ENCODE measurements at places on chromosomes 1 and 21.

GRCh38 chr21:36762642-36763041 is 63.7 kb downstream of the SIM2 start:
- no peak for DNase-seq

- DNase-seq = no peak
Observed at GRCh38 chr1:30863858-30864604, 44.5 kb downstream of the SDC3 start.

DNA sequence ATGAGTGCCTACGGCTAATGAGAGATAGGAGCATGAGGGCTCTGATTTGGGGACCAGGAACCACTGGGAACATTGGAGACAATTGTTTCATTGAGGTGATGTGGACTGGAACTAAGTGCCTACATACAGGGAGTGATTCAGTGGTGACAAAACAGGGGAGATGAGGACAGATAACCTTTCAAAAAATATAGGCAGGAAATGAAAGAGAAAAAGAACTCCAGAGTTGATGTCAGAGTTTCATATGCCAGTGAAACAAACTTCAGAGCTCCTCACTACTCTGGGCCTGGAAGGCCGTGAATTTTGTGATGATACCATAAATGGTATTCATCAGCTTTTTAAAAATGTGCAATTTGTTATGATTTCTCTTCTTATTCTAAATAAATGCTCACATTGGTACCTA is 39.3 kb downstream of the FASLG start:
- no peak for DNase-seq

- DNase-seq = no peak
Observed at GRCh38 chr1:226738995-226739695, at the start of gene ITPKB. ITPKB (minus strand) TSS chr1:226739282; CDS start chr1:226737458, 1,824 bp downstream.

DNA sequence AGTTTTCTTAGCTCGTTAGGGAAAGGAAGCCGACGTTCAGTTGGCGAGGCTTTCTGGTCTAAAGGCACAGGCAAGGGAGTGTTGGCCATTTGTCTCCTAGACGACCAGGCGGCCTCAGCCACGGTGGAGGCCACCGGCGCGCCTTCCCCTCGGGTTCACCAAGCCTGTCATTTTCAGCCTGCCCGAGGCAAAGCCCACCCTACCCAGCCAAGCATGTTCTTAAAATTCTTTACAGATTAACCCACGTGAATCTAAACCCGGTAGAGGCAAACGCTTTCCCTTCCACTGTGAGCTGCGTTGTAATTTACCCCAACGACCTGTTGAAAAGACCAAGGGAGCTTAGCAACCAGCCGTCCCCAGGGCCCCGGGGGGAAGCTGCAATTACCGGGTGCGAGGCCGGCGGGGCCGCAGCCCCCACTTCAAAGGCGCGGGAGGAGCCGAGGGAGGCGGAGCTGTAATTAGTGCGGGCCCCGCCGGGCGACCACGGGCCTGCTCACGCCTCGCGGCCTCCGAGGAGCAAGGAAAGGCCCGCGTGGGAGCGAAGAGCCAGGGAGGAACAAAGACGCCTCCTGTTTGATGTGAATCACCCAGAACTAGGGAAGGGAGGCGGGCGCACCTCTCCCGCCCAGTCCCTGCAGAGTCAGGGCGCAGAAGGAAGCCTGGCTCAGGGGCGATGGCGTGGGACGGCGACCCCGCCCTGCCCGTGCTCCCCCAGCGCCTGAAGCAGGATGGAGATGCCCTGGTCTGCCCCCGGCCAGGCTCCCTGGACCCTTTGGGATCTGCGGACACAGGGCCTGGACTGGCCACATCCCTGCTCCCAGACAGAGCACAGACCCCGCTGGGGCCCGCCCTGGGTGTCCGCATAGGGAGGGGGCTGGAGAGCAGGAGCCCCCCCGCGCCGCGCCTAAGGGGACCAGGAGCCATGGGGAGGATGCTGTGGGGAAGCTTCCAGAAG is 12.1 kb upstream of the TSPEAR start:
- no peak for DNase-seq

DNA sequence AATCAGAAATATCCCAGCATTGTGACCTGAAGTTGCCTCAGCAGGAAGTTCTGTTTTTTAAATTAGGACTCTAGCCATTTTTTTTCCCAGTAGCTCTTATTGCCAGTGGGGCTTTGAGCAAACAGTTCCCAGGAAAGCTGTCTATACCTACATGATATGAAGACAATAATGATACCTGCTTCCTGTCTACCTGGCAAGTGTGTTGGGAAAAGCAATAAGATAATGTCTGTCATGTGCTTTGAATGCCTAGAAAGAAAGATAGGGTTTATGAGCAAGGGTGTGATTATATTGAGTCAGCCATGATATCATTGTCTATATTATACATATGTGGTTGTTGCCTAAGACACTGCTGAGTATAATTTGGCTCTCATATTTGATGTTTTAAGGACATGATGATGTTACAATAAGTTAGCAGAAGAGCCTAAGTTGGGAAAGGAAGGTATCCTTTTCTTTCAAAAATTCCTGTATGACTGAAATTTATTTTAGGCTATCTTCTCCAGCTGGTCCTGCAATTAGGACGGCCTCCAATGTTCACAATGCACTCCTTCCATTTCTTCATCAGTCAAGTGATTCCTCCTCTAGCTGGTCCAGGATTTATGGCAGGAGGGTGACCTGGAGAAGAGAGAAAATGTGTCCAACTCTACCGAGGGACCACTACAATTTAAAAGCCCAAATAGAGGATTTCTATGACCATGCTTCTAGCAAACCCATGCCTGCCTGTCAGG is 99.6 kb upstream of the CDC42BPA start:
- DNase-seq = no peak

DNA sequence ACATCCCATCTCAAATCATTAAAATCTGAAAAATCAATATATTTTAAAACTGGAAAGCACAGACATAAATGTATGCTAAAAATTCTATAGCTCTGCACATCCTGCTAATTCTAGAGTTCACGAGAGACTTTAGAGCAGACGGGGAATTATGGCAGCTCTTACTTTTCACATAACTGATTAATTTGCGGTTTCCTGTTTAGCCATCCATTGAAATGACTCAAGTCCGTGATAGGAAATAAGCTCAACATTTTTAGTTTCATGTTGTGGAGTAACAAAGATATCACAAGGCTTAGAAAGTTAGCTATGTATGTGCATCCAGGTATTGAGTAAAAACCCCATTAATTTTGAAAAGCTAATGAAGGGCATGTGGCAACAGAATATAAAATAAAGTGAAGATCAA is 123.2 kb downstream of the SMYD2 start:
- DNase-seq = no peak

GRCh38 chr1:21579791-21580190 is 70.6 kb downstream of the ALPL start:
- DNase-seq = no peak

DNA sequence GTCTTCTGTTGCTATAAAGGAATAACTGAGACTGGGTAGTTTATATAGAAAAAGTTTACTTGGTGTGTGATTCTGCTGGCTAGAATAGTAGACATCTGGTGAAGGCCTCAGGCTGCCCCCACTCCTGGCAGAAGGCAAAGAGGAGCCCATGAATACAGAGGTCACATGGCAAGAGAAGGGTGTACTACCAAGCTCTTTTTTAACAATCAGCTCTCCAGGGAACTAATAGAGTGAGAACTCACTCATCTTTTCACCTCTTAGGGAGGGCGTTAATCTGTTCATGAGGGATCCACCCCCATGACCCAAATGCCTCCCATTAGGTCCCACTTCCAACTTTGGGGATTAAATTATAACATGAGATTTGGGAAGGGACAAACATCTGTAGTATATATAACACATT is 9.3 kb downstream of the DTL start:
- no peak for DNase-seq

DNA sequence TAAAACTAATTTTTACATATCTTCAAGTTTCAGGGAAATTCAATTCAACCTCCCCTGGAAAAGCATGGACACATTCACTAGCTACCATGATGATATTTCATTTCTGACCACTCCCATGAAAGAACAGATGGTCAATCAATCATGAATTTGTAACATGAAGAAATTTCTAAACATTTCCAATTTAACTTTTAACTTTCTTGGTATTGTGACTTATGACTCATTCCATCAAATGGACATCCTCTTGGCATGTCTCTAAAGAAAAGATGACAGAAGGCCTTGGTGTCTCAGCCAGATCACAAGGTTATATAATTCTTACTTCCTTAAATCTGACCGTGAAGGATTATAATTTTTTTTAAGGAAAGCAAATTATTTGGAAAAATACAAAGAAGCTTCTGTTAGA is 10.5 kb upstream of the MCOLN3 start:
- no peak for DNase-seq

- DNase-seq = no peak
Observed at GRCh38 chr1:185680453-185680852, 53.7 kb upstream of the HMCN1 start.

GRCh38 chr1:196180847-196181593 is 427.2 kb downstream of the KCNT2 start:
- DNase-seq = no peak

GRCh38 chr1:180527101-180527669 is 24.8 kb upstream of the ACBD6 start:
- DNase-seq = no peak

- DNase-seq = no peak
Observed at GRCh38 chr1:218401998-218402785, 57.1 kb downstream of the TGFB2 start.

DNA sequence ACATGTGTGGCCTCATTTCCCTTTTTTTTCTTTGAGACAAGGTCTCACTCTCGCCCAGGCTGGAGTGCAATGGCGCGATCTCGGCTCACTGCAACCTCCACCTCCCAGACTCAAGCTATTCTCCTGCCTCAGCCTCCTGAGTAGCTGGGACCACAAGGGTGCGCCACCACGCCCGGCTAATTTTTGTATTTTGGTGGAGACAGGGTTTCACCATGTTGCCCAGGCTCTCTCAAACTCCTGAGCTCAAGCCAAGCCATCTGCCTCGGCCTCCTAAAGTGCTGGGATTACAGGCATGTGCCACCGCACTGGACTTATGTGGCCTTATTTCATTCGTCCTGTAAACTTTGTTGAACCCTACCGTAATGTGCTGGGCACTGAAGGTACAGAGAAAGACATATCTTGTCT is 569 bp upstream of the WARS2 start:
- DNase-seq = no peak

DNA sequence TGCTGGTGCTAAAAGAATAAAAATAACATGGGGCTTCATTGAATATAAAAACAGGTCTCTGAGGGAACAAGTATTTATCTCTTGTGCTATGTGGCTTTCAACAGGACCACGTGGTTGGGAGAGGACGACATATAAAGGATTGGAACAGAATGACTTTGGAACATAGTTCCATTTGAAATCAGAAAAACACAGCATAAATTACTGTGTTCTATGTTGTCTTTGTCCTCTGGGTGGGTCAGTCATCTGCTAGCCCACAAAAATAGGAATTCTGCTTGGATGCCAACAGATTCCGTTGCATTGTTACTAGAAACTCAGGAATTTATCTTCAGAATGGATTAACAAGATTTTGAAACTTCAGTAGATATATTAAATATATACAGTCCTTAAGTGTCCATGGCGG is 5.9 kb downstream of the CEP85 start:
- DNase-seq = no peak

GRCh38 chr1:100353988-100354387 is 1.7 kb downstream of the CDC14A start:
- DNase-seq = no peak

GRCh38 chr1:204544321-204544720 is 28.1 kb downstream of the MDM4 start:
- no peak for DNase-seq

- DNase-seq = no peak
Observed at GRCh38 chr1:64948905-64949833, 17.2 kb downstream of the JAK1 start.

GRCh38 chr1:156241311-156241811 is 623 bp upstream of the BGLAP start:
- DNase-seq = no peak
